ENCODE measurements at places on chromosomes 2 and 18. TPM values are rescaled to one million over a fixed set of nuclear protein-coding genes. Genes with fewer than 3 reads are reported as not detected.

The KLHL29 gene
- total RNA-seq, result 4.3 TPM

The FLACC1 gene
- 0.80 TPM for total RNA-seq

The DAW1 gene
- 0.84 TPM for total RNA-seq

DNA sequence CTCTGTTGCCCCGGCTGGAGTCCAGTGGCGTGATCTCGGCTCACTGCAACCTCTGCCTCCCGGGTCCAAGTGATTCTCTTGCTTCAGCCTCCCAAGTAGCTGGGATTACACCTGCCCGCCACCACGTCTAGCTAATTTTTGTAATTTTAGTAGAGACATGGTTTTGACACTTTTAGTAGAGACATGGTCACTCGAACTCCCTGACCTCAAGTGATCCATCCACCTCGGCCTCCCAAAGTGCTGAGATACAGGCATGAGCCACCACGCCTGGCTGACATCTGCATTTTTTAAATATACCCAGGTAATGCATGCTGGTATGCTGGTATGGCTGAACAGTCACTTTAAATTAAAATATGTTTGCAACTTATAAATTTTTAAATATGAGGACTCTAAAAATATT lies 91.9 kb downstream of the EPB41L3 start:
- H3K36me3 ChIP-seq, result no peaks in the 10 kb centered on the region
- no peak overlapping the region for H3K4me3 ChIP-seq
- H3K27me3 ChIP-seq, result no peaks in the 10 kb centered on the region
- no peaks in the 10 kb centered on the region for H3K4me1 ChIP-seq

- no peaks in the 10 kb centered on the region for H3K27me3 ChIP-seq
- DNase-seq, result no peak
- H3K4me1 ChIP-seq, result no peaks in the 10 kb centered on the region
- H3K27ac ChIP-seq, result no peak overlapping the region
- no peaks in the 10 kb centered on the region for H3K36me3 ChIP-seq
Observed at GRCh38 chr2:233936089-233936488, 18.9 kb downstream of the TRPM8 start.

DNA sequence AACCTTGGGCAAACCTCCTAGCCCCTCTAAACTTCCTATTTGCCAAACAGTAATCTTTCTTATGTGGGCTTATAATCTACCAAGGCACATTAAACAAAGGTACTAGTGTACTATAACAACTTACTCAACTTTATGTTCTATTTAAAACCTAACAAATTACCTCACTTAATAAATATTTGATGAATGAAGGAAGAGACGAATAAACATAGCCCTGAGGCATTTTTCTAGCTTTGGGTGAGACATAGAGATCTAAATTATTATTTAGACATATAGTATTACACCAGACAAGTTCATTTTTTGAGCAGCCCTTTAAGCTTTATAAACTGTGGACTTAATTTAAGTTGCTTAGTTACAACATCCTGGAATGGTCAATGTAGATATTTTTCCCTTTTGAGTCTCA lies 104.6 kb downstream of the UNC80 start:
- H3K4me1 ChIP-seq, result no peaks in the 10 kb centered on the region
- H3K36me3 ChIP-seq, result no peaks in the 10 kb centered on the region
- H3K27ac ChIP-seq, result no peak overlapping the region
- no peaks in the 10 kb centered on the region for H3K27me3 ChIP-seq
- DNase-seq, result no peak

DNA sequence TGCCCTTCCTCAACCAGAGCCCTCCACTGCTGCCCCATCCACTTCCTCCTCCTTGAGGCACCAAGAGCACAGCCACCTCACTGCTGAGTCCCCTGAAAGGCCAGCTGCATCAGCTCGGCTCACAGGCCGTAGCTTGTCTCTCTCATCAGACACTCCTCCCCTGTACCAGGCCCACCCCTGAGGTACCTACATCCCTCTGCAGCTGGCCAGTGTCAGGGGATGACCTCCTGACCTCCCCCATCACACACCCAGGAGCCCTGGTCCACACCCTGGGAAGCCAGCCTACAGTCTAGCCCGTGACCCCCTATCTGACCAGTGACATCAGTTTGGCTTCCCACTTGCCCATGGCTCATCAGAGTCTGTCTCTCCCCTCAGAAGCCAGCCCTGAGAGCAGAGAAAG lies 205.6 kb downstream of the TNS1 start:
- no peak overlapping the region for H3K4me3 ChIP-seq
- H3K4me1 ChIP-seq, result 0 out of 2 replicates have a peak, but pooled peaks cover 4% of the 10 kb centered on the region
